ENCODE measurements at places on chromosomes 1 and 21.

DNA sequence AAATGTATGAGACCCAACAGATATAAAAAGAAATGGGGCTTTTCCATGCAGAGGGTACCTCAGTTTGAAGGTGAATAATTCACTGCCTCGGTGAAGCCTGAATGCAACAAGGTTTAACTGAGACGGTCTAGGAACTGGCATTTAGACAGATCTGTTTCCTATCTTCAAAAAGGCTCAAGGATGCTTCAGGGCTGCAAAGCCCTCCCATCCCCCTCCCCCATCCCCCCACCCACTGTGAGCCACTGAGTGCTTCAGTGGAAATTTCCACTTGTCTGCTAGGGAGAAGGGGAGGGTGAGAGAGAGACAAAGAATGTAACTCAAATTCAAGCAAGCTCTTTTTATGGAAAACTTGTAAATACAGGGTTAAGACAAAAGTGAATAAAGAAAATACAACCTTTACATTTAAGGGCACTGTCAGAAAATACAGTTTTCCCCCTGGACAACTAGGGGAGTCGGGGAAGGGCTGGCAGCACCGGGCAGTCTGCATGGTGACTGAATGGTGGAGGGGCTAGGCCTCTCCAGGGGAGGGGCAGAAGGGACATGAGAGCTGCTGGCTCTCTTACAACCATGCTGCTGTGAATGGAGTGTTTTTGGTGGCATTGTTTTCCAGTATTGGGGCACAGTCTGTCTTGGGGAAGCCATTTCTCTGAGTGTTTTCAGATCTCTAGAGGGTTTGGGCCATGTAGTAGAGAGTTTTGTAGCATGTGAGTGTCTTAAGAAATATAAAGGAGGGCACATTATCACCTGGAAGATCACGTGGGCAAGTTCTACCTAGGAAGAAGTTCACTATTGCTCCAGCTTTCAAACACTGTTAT, 56.7 kb downstream of the MRPS6 start:
- no peak for DNase-seq

GRCh38 chr21:39728341-39728740, 16.6 kb upstream of the IGSF5 start:
- DNase-seq = no peak

DNA sequence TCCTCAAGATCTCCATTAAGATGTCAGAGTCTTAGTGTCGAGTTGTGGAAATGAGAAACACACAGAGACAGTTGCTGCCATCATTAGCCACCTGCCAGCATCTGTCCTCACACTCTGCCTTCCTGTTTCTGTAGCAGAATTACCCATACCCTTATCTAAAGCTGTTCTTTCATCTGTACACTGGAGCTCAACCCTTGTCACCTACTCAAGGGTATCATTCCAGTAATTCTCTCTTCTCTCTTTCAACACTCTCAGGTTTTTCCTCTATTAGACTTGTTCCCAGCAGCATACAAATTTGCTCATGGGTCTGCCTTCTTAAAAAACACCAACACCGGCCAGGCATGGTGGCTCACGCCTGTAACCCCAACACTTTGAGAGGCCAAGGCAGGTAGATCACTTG, 27.4 kb upstream of the RNF2 start:
- DNase-seq = no peak

- DNase-seq = no peak
Observed at GRCh38 chr1:84735483-84735882, 45.2 kb upstream of the SSX2IP start.

DNA sequence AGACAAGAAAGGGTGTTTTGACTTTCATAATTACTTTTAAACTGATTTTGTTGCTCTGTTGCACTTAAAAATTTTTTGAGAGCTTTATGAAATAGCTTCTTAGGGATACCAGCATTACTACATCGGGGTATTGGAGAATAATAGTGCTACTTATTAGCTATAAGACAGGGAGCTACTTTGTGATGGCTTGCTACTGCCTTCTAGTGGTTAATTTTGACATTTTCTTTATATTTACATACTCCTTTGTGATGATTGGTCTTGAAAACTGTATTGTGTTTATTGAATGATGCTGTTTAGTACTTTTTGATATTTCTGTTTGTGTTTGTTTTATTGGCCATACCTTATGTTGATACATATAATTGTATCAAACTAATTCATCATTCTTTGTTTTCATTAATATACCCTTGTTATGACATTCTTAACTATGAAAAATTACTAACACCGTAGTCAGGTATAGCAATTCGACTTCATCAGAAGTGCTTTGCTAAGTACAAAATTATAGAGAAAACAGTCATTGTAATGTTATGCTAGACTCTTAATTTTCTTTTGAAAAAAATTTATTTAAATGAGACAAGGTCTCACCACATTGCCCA, 85.5 kb downstream of the CLIC4 start:
- no peak for DNase-seq

- DNase-seq = no peak
Observed at GRCh38 chr1:30337324-30337620, 386.1 kb downstream of the MATN1 start.

DNA sequence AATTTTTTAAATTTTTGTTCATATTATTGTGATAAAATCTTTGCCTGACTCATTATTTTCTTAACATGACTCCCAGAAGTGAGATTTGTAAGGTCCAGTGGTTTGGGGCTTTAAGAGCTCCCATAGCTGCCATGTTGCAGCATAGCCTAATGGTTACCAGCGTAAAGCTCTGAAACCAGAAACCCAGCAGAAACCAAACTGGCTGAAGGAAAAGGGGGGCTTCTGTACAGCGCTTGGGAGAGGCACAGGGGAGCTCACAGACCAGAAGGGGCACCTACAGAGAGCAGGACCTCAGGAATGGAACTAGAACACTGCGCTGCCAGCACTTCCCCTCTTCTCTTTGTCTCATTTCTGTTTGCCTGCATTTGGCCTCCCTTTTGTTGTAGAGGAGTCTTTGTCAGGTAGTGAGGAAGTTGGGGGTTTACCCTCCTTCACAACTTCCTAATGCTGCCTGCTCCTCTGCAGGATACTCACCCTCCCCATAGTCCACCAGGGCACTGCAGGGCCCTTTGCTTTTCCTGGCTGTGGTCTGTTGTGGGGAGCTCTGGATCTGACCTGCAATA, 2.6 kb upstream of the PYCR2 start:
- DNase-seq = no peak

DNA sequence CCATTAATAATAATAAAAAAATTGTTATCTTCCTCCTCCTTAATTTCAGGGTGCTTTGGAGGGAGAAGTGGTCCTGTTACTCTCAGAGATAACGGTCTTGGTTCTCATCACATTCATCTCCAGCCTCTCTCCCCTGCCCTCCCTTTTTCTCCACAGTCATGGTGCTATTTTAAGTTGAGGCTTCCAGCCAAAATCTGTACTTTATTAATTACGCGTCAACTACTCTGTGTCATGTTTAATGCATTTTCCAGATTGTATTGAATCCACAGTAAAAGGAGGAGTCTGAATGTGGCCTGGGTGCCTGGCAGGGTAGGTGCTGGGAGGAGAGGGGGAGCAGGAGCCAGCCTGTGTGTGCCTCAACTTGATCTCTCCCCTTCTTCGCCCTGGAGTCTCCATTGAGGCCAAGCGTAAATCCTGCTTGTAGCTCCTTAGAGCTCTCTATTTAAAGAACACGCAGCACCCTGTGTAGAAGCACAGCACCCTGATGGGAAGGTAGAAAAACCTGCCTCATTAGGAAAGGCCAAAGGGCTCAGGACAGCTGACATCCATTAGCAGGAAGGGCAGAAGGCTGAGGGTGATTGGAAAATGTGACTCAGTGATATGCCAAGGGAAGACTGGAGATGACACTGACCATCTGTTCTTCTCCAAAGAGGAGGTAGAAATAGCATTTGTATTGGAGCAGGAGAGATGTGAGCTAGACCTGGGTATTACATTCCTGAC, 82.4 kb downstream of the PLXNA2 start:
- no peak for DNase-seq

DNA sequence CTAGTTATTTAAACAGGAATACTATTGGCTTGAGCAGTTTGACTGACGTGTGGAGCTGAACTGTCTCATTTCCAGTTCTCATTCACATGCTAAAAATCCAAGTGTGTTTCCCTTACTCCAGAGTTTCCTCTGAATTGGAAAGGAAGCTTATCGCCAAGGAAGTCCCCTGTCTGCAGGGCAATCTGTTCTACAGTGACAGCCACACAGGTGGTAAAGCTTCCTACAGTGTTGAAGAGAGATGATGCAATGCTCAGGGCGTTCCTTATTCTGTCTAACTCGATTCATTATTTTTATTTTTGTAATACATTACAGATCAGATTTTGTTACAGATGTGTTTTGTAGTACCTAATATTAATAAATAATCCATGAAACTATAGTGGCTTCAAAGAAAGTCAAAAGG, 41.3 kb downstream of the ADAMTS5 start:
- DNase-seq = no peak

DNA sequence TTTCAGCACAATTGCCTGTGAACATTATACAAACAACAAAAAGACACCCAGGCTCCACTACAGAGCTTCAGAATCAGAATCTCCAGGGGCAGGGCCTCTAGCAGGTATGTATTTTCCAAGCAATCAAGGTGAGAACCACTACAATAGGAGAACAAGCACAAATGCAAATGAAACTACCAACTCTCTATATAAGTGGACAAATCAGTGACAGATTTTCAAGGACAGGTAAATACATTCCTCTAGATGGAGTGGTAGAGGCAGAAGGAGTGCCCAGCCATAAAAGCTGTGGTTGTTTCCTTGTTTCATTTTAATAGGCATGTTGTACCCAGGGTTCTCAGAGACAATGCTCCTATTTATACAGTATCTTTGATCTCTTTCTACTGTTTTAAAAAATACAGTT, 20.1 kb upstream of the CCDC17 start:
- DNase-seq = no peak

DNA sequence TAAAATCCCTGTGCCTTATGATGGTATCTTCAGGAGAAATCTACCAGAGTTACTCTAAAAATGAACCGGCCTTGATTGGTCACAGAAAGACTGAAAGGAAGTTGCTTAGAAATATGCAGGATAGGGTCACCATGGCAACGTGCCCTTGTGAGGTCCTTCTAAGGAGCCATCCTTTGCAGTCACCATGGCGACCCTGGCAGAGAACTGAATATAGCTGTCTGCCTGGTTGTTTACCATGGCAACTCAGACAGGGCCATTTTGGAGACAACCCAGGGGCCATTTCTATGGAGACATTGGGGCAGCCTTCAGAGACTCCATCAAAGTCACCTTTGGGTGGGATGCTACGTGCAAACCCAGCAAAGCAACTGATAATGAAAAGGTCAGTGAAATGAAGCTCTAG, 43.0 kb downstream of the SNX7 start:
- no peak for DNase-seq

DNA sequence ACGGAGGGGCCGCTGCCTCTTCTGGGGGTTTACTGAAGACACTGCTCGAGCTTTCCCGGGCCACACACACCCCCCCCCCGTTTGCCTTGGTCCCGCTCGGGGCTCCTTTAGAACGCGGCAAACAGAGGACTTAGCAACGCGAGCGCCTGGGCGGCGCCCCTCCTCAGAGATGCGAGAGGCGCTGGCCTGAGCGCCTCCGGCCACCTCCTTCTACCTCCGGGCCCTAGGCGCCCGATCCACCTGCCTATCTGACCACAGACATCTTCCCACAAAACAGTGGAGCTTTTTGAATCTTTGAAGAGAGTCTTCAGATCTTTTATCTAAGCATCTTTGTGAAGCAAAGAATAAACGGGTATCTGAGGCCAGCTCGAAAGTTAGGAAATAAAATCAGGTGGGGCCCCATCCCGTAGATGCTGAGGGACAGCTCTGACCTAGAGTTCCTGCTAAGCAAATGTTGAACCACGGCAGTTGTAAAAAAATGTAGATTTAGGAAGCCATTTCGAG, 436 bp upstream of the TTLL7 start:
- DNase-seq = peak; percentile 4

- DNase-seq = no peak
Observed at GRCh38 chr1:234069760-234070159, 165.3 kb downstream of the SLC35F3 start.

GRCh38 chr21:18630446-18630845, 226.9 kb upstream of the TMPRSS15 start:
- no peak for DNase-seq

DNA sequence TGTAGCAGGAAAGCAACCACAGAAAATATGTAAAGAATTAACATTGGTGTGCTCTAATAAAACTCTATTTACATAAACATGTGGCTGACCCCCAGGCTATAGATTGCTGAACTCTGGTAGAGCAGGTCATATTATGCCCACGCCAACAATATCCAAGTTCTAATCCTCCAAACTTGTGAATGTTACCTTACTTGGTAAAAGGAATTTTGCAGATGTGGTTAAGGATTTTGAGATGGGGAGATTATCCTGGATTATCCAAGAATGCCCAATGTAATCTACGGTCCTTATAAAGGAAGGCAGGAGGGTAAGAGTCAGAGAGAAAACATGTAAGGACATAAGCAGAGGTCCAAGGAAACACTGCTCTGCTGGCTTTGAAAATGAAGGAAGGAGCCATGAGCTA, 201.0 kb downstream of the USH2A start:
- no peak for DNase-seq

- DNase-seq = no peak
Observed at GRCh38 chr1:29981586-29982239, 741.7 kb downstream of the MATN1 start.

DNA sequence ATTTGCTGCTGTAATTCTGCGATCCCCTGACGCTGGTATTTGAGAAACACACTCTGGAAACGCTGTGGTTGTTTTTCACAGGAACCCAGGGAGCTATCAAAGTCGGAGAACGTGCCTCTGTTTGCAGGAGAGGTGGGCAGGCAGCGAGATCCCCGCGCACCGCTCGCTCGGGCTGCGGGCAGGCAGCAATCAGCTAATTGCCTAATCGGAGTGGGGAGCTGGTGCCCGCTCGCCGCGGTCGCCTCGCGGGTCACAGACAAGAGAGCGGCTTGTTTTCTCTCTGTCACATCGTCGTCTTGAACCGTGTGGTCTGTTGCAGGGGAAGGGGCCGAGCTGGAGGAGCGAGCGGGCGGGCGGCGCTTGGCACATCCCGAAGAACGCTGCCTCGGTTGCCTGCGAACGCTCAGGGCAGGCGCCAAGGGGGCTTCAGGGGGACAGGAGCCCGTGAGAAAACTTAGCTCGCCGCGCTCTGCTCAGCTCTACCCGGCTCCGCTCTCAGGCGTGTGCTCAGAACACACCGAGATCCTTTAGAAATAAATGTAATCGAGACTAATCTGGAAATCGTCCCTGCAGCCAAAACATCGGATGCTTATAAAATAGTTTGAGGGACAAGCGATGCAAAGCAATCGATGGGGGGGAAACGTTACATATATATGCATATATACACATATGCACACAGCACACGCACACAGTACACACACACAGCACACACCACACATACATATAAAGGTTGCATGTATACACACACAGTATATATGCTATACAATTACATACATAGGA, 93.6 kb upstream of the SMYD2 start:
- no peak for DNase-seq

- DNase-seq = no peak
Observed at GRCh38 chr1:25148673-25149300, 83.5 kb downstream of the SYF2 start.
